ENCODE measurements at places on chromosomes 2 and 18.

DNA sequence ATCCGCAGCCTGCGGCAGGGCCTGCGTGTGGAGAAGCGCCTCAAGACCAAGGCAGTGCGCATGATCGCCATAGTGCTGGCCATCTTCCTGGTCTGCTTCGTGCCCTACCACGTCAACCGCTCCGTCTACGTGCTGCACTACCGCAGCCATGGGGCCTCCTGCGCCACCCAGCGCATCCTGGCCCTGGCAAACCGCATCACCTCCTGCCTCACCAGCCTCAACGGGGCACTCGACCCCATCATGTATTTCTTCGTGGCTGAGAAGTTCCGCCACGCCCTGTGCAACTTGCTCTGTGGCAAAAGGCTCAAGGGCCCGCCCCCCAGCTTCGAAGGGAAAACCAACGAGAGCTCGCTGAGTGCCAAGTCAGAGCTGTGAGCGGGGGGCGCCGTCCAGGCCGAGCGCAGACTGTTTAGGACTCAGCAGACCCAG, 5.4 kb downstream of the GPR17 start:
- DNase-seq: no peak

GRCh38 chr2:109402980-109403840, 210.6 kb downstream of the SEPTIN10 start:
- no peak for DNase-seq

DNA sequence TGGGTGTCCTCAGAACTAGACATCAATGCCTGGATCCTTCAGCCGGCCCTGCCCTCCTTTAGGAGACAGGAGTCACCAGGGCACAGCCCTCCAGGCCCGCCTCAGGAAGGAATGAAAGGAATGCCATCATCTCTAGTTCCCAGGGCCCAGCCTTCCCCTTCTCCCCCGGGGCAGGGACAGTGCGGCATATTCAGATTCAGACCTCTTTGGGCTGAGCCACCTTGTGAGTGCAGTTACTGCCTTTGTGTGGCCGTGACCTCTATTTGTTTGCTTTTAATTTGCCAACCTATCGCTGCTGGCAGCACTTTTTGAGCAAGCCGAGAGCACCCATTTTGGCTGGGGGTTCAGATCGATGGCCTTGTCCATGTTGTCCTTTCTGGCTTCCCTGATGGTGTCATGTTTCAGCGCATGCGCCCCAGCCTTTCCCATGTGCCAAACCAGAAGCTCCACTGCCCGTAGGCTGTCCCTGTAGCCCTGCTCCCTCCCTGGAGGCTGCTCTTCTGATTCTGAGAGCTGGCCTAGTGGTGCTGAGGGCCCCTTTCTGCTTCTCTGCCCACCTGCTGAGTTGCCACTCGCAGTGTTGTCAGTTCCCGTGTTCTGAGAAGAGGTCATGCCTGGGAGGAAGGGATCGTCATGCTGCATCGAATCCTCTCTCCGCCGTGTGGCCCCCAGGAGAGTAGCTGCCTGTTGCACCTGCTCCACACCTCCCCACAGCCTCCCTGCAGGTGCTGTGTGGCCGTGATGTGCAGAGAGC, 10.9 kb downstream of the ANKRD23 start:
- DNase-seq: peak; percentile 48

GRCh38 chr2:106562268-106563186, 75.4 kb downstream of the CD8B2 start:
- no peak for DNase-seq

GRCh38 chr2:64295326-64296139, 151.3 kb upstream of the PELI1 start:
- no peak for DNase-seq

DNA sequence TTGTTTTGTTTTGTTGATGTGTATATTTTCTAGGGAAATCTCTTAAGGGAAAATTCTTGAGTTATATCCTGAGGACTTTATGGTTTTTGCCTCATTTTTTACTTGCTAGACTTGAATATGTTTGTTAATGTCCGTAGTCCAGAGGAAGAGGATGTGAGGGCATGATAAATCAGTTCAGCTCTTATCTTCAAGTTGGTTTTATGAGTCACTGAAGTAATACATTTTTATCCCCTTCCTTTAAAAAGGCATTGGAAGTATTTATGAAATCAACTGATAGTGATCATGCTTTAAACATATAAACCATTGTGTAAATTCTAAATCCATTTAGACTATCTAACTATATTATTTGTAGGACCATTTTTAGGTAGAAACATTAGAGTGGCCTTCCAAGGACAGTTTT, 43.9 kb upstream of the CYBRD1 start:
- no peak for DNase-seq

- DNase-seq: no peak
Observed at GRCh38 chr2:17083902-17084301, 418.3 kb upstream of the CYRIA start.

DNA sequence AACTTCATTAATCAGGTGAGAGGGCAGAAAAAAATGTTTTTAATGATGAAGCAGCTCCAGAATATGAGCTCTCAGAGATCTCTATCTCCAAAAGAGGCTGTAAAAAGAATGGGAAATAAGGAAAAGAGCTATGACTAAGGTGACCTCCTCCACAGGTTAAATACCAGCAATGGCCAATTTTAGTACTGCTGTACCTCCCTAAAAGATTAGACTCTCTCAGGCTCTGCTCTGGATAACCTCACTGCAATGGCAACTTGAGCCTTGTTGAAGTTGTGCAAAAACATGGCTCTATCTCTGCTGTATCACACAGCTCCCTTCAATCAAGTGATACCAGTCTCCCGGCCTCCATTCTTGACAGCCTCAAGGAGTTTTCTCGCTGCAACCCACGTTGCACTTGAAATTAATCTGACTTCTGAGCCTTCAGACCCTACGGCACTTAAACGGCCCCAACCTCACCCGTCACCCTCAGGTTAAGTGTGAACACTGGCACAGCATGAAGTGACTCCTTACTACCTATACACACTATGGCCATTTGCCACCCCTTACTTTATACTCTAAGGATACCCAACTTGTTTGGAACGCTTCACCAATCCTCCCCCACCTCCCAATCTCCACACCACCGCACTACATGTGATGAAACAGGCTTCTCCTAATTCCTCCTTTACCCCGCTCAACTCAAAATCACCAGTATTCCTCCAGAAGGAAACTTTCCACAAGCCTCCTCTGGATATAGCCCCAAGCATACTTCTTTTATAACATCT, 36.3 kb downstream of the SMAD2 start:
- DNase-seq: no peak

GRCh38 chr2:3099145-3099859, 278.3 kb downstream of the EIPR1 start:
- DNase-seq: peak; percentile 4

DNA sequence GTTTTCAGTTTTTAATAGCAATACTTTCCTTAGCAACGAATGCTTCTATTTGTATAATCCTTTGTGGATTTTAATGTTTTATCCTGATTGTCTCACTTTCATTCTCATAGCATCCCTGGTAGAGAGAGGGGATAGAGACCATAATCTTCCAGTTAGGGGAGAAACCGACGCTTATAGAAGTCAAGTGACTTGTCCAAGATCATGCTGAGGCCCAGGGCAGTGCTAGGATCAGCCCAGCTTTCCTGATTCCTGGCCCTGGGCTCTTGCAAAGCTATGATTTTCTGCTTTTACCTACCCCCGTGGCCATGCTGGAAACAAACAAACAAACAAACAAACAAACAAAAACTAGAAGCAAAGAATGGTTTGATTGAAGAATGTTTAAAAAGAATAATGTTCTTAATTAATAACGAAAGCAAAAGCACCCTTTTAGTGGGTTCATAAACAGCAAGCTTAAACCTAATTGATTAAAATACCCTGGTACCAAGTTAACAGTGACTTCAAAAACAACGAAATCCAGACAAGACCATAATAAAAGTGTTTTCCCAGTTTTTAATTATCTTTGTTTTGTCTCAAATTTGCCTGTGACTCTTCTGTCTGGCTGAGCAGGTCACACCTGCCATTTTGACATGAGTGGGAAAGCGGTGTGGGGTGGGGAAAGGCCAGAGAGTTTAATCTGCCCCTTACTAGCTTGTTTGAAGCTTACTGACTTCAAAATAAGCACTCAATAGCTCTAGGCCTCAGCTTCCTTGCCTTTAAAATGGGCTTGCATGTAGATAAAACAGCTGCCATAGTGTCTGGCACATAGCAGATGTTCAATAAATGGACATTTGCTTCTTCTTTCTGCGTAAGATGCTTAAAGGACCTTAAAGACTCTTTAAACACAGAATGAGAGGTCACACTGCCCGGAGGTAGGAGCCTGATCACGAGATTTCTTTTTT, 116.6 kb upstream of the MYCN start:
- no peak for DNase-seq

DNA sequence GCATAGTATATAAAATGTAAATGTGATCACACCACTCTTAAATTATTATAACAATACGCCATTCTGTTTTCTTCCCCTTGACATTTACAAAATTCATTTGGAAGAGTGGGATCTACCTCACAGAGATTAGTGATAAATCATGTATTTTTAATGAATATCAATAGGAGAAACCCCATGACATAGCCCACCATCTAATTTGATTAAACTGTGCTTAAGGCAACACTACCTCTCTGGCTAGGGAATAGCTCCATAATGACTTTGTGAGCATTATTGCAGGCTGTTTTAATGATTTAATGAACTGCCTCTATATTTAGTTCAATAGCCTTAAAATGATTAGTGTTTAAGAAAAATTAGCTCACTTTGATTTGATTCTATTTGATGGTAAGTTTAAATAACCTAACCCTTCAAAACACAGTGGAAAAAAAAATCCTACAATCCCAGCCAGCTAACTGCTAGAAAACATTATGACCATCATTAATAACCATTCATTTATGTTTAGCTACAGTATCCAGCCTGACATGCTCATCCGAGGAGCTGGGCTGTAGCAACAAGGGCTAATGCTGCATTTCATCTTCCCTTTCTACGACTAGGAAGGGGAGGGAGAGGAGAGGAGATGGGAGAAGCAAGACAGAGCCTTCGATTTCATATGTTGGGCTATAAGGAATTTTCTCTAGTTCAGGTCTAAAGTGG, 75.3 kb upstream of the BCL11A start:
- no peak for DNase-seq

DNA sequence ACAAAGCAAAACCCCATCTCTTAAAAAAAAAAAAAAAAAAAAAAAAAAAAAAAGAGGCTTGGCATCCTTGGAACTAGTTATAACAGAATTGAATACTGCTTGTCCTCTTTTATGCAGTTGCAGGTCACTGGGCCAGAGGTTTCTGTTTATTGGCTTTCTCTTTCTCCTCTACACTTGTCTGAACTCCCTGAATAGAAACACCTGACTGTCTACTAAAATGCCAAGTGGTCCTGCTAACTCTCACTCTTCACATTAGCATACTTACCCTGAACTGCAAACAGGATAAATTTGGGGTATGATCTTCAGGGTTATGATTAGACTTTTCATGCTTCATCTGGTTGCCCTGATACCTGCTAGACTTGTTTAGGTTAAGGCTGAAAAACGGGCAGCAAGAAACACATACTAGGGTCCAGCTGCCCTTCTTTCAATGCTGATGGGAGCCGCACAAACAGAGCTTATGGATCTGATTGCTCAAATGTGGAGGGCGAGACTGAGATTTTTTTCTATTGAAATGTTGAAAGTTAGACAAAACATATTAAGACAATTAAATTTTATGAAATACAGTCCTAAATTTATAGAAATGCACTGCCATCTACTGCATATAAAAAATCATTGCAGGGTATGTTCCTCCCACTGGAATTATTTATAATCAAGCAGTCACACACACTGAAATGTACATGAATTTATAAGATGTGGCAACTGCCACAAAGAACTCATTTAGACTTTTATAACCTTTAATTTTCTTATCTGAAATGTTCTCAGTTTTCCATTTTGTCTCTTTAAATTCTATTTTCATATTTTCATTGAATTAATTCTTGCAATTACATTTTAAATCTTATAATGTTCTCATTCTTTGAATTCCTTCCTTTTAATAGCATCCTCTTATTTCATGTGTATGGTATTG, 40.8 kb downstream of the GTF3C3 start:
- DNase-seq: peak; percentile 30

DNA sequence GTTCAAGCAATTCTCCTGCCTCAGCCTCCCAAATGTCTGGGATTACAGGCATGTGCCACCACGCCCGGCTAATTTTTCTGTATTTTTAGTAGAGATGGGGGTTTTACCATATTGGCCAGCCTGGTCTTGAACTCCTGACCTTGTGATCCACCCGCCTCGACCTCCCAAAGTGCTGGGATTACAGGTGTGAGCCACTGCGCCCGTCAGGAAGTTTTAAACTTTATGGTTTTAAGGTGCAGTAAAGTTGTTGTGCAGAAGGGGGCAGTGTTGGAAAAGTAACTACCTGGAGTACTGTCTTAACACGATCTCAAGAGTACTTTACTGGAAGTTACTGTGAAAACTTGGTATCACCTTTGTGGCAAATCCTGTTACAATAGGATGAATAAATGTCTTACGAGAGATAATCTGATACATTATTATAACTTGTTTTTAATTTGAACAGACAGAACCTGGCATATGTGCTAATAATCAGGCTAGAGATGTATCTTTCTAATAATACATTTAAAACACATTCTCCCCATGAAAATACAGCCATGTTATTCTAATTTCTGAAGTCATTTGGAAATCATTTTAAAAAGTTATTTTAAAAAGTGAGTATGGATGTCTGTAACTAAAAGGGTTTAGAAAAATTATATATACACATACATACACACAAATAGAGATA, 10.8 kb downstream of the SPDYA start:
- DNase-seq: peak; percentile 73

DNA sequence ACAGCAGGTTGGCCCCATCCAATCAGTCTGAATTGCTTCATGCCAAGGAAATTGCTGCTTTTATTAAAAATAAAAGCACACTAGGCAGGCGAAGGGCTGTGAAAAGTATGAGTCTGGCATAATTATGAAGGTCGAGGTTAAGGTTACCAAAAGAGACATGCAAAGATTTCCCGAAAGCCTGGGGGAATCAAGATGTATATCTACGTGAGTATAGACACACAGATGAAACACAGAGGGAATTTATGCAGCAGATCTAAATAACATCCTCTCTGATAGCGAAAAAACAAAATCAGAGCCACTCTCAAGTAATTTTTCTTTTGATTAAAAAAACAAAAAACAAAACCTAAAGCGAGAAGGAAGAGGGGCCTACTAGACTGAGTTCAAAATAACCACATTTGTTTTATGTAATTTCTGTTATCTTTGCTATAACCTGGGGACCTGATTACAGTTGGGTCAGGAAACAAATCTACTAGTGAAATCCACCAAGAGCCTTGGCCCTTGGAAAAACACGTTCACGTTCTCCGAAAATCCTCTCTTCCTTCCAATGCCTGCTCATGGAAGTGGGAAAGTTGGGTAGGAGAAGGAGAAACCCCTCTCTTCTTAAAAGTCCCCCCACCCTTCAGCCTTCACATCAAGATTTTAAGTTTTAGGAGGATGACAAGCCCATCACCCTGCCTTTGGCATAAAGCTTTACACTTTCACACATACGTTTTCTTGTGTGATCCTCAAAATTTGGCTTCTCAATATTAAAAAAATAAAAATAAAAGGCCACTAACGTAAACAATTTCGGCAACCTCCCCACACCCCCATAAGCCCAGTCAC, 1.4 kb downstream of the AAK1 start:
- no peak for DNase-seq

DNA sequence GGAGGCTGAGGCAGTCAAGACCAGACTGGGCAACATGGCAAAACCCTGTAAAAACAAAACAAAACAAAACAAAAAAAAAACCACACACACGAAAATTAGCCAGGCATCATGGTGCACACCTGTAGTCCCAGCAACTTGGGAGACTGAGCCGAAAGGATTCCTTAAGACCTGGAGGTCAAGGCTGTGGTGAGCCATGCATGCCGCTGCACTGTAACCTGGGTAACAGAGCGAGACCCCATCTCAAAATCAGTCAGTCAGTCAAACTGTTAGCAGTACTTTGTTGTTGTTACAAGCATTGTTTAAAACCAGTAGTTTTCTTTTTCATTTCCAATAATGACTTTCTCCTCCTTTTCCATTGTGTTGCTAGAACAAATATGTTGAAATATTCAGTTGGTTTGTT, 21.7 kb downstream of the EPB41L5 start:
- peak; percentile 68 for DNase-seq
